Fibroblast of upper back skin (primary cell): ENCODE measurements at places on chromosomes 16 and 17.

- peak; percentile 79 for DNase-seq
Measured at GRCh38 chr17:48795444-48796162, 21.4 kb downstream of the TTLL6 start.

DNA sequence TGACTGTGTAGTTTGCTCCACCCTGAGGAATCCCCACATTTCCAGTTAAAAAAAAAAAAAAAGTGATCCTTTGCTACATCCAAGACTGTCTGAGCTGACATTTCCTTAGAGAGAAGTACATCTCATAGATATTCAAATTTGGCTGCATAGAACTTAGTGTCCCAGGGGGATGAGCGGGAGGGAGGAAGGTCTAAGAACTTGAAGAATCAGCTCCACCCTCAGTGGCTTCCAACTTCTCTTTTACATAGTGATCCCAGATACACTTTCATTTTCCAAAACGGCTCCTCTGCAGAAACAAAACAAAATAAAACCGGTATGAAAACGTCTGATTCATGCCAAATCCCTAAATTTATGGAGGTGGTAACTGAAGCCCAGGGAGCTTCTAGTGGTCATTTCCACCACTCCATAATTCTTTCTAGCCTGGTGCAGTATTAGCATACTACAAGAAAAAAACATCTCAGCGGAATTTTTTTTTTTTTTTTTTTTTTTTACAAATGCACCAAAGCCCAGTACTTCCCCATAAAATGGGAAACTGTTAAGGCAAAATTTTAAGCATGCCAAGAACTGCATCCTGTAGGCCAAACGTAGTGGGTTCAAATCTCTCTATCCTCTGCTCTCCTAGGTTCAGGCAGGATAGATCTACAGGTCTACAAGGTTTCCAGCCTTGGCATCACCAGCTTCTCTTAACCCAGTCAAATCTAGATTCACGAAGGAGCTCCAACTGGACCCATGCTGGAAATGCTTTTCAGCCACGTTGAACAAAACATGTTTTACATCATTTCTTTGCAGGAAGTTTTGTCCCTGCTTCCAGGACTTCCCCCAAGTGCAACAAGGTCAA lies 29.3 kb downstream of the MAF start:
- no peak for DNase-seq

GRCh38 chr17:76927577-76927976 lies 59.4 kb downstream of the MGAT5B start:
- DNase-seq = no peak

GRCh38 chr17:74520016-74520434 lies 11.2 kb downstream of the CD300LB start:
- no peak for DNase-seq

DNA sequence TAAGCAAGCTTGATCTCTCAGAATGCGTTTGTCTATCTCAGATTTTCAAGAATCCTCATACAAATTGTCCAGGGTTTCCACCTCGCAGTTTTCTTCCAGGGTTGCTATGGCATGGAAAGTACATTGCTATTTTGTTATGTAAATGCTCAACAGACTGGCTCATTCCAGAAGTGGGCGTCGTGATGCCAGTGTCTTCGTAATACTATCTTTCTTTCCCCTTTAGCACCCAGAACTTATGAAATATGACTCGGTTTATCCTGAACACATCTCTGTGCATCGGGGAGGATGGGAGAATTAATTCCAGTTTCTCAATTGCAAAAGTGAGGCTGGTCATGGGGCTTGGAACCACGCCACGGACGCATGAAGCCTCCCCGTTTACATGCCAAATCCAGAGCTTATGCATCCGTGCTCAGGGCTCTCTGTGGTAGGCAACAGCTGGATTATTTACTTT lies 405.0 kb downstream of the WWOX start:
- peak; percentile 2 for DNase-seq
